ENCODE measurements at places on chromosomes 7 and 10. TPM values are rescaled to one million over a fixed set of nuclear protein-coding genes. Genes with fewer than 3 reads are reported as not detected.

Gene CHST15
- total RNA-seq = 48.9 TPM

Gene CLIP2
- 113 TPM for total RNA-seq

- DNase-seq = no peak
Observed at GRCh38 chr7:101559586-101559985, 69.5 kb downstream of the MYL10 start.

DNA sequence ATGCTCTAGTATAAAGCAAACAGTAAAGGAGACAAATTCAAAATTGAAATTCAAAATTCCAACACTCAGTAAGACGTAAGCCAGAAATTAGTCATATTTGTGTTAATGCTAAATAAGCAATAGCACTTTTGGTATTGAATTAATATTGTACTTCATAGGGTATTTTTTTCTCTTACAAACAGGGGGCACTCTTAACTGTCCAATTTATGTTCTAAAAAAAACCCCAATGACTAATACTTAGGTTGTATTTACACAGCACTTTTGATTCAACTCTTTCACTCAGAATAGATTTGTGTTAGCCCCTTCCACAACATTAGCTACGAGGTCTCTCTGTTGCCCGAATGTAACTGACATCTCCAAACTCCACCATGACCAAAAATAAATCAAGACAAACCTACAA lies 284.9 kb upstream of the COBL start:
- DNase-seq = no peak

DNA sequence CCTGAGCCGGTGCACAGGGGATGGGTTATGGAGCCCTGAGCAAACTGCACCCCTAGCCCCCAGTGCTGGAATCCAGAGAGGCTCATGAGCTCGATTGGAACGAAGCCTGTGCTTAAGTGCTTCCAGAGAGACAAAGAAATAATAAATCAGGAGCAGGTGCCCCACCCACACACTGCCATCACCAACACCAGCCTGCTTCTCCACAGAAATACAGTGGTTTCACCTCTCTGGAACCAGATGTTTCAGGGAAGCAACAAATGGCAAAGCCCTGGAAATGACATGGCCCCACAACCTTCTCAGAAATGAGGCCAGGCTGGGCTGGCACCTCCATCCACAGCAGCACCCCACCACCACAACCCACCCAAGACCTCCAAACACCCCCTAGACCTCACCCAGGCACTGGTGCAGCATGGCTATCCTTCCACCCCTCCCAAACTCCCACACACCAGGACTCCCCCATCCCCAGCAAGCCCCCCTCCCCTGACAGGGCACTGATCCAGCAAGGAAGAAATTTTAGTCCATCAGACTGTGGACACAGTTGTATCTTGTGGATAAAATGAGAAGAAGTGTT lies 4.1 kb upstream of the SLC18A3 start:
- no peak for DNase-seq

DNA sequence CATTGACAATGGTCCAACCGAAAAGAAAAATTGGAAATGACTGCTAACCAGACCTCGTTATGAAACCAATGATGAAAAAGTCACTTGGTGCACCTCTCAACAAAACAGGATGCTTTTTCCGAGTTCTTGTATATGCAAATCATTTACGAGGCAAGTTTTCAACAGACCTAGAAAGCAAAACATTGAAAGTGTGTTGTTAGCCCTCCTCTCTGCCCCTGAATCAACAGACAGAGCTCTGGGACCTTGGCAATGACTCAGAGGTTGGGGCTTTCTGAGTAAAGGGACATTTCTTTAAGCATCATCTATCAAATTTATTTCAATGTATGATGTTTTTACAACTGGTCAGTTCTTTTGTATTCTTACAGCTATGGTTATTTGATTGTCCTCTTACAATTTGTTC lies 16.3 kb upstream of the DKK1 start:
- no peak for DNase-seq

- no peak for DNase-seq
Observed at GRCh38 chr7:22549667-22550513, 49.9 kb upstream of the STEAP1B start.

GRCh38 chr7:113460067-113460466 lies 341.7 kb upstream of the SMIM30 start:
- DNase-seq = no peak

GRCh38 chr10:31288962-31289361 lies 30.1 kb upstream of the ZEB1 start:
- no peak for DNase-seq

DNA sequence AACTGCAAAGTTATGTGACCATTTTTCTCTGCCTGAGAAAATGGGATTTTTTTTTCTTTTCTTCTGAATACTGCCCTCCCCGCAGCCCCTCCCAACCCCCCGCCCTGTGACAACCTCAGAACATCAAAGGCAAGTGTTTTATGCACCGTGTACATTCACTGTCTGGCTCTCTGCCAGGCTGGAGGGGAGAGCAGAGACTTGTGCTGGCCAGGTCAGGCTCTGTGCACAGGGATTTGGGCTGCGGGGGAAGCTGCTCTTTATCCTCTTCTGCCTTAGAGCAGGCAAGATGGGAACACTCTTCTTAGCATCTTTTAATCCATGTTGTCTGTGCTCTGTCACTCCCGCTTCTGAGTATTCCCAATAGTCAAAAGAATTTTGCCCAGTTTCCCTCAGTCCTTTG lies 195.1 kb downstream of the CCSER2 start:
- DNase-seq = no peak

DNA sequence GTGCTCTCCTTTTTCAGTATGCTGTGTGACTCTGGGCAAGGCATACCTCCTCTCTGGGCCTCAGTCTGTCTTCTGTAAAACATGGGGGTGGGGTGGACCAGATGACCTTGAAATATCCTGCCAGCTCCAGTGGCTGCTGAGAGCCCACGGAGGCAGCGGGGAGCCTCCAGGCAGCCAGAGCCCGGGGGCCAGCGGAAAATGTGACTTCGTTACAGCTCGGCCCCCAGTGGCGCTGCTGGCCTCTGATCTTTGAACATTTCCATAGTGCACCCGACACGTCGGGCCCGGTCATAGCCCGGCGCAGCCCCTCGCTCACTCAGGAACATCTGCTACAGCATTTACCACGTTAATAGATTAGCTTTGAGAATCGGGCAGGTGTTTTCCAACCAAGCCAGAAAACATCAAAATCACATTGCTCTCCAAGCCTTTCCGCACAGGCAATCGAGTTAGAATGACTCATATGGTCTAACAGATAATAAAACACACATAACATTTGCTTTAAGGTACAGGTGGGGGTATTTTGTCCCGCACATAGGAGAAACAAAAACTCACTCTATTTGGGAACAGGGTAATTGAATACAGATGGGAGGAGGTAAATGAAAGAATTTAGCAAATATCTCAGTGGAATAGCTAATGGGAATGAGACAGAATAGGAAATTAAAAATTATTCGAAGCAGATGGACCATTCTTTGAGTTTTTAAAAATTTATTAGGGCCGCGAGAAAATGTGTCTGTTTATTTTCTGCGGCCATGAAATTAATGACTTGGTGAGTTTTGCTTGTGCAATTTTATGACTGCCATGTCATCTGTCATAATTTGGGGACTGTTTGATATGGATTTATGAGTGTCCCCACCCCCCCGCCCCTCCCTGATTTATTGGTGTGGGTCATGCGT lies 26.3 kb upstream of the COMTD1 start:
- no peak for DNase-seq
